Activated T-helper 1 cell treated with anti-CD3 and anti-CD28 coated beads, Interleukin-2, amount 50 U/mL, for 16 hours (primary cell): ENCODE measurements at places on chromosomes 3 and 15.

GRCh38 chr3:126621171-126621570 is 33.8 kb downstream of the TXNRD3 start:
- DNase-seq, result no peak

DNA sequence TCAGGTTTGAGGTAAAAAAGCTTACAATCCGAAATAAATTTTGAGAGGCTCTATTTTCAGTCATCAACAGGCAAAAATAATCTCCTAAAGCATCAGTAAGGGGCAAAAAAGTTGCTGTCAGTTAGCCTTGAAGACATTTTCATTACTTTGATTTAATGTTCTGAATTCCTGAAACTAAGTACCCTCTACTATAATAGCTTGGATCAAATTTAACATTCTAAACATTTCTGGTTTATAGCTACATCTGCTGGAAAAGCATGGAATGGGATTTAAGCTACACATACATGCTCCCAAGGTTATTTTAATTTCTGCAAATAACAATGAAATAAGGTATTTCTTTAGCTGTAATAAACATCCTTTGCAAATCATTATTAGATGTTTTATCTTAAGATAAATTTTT is 245.4 kb downstream of the ULK4 start:
- DNase-seq, result no peak

DNA sequence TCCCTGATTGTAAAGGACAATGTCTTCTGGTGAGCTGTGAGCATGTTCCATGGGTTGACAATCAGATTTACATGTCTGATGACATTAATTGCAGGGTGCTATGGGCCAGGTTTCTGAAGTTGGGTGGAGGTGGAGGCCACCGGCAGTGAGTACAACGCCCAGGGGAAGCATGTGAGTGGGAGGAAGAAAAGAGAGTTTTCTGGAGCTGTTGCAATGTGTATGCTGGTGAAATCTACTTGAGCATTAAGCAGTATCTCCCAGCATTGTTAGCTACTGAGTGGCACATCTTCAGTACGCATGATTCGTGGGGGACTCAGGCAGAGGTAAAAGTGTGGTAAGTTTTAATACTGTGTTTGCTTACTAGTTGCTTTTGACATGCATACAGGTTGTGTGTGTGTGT is 26.6 kb downstream of the TMEM45A start:
- DNase-seq, result no peak

GRCh38 chr3:13274551-13275332 is 145.4 kb downstream of the NUP210 start:
- DNase-seq, result no peak

- no peak for DNase-seq
Measured at GRCh38 chr15:32861761-32862160, 144.0 kb downstream of the GREM1 start.

- DNase-seq, result no peak
Measured at GRCh38 chr3:110381992-110382391, 689.6 kb upstream of the NECTIN3 start.

- no peak for DNase-seq
Measured at GRCh38 chr3:36643192-36643591, 121.2 kb downstream of the DCLK3 start.

- no peak for DNase-seq
Measured at GRCh38 chr3:39443530-39443929, 23.9 kb upstream of the MOBP start.

- DNase-seq, result no peak
Measured at GRCh38 chr3:115518100-115518852, 105.0 kb upstream of the GAP43 start.

GRCh38 chr15:99556011-99556410 is 9.8 kb upstream of the MEF2A start:
- no peak for DNase-seq

DNA sequence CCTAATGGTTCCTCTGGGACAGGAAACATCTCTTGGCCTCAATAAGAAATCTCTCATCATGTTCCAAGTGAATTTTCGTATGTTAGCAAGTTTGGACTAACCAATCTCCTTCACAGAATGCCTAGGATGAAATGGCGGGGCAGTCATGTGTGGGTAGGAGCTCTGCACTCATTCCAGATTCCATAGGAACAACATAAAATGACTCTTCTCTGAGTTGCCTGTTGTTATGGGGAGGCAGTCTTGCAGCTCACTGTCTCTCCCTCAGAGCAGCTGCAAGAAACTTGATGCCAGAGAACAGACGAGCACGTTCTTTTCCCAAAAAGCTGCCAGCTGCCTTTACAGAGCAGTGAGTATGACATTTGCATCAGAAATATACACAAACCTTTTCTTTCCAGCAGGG is 34.1 kb downstream of the SPATA12 start:
- no peak for DNase-seq

DNA sequence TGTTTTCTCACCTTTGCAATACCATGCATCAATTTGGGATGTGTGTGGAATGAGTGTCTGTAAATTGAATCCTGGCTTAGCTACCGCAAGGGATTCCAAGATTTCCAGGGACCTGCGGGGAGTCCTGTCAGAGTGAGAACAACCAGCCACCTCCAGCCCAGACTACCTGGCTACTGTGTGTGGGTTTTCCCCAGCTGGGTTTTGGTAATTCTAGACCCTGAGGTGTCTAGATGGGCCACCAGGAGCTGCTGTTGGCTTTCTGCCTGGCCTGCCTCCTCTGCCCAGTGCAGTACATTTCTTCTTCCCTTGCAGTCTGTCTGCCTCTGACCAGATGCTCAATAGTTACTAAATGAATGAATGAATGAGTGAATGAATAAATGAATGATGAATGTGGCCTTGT is 32.5 kb upstream of the CORO2B start:
- no peak for DNase-seq

GRCh38 chr3:32978331-32978730 is 26.9 kb downstream of the CCR4 start:
- no peak for DNase-seq

- DNase-seq, result no peak
Measured at GRCh38 chr3:14539742-14540491, at the start of gene GRIP2. TSS of gene GRIP2 (minus strand) at chr3:14540342. CDS start at chr3:14540308, 34 bp downstream.

- DNase-seq, result no peak
Measured at GRCh38 chr15:60118146-60118545, 114.0 kb downstream of the FOXB1 start.

GRCh38 chr3:154729741-154730140 is 299.8 kb upstream of the GPR149 start:
- no peak for DNase-seq

- DNase-seq, result no peak
Measured at GRCh38 chr15:63035977-63036376, 6.6 kb upstream of the TPM1 start.

- DNase-seq, result no peak
Measured at GRCh38 chr15:100880139-100880896, 687 bp downstream of the ALDH1A3 start.

GRCh38 chr3:79027593-79027992 is 740.2 kb downstream of the ROBO1 start:
- no peak for DNase-seq

DNA sequence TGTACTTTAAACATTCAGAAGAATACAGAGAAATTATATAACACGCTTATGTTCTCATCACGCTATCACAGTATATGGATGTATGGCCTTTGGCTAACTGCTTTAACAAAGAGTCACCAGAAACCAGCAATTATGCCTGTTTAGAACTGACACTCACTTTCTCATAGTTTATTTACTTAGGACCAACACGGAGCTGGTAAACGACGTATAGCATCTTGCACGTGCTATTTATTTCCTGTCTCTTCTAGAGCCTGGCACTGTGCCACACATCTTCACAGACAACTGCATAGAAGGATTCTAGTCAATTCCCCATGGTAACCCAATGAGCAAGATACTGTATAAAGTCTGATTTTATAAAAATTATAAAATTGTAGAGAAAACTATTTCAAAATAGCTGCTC is 43.6 kb downstream of the TBC1D2B start:
- DNase-seq, result no peak
